ENCODE measurements at places on chromosomes 5 and 9. TPM values are rescaled to one million over a fixed set of nuclear protein-coding genes. Genes with fewer than 3 reads are reported as not detected.

- H3K27ac ChIP-seq = no peak overlapping the region
- DNase-seq = no peak
- no peak overlapping the region for H3K4me3 ChIP-seq
- no peaks in the 10 kb centered on the region for H3K36me3 ChIP-seq
These were observed 195.9 kb upstream of the RAD23B start for GRCh38 chr9:107087222-107087621.

GRCh38 chr9:135130207-135130976 is 42.9 kb downstream of the OLFM1 start:
- no peaks in the 10 kb centered on the region for H3K36me3 ChIP-seq
- H3K4me1 ChIP-seq = no peaks in the 10 kb centered on the region
- H3K27ac ChIP-seq = peak overlapping the region; percentile 12
- no peaks in the 10 kb centered on the region for H3K27me3 ChIP-seq
- DNase-seq = no peak

DNA sequence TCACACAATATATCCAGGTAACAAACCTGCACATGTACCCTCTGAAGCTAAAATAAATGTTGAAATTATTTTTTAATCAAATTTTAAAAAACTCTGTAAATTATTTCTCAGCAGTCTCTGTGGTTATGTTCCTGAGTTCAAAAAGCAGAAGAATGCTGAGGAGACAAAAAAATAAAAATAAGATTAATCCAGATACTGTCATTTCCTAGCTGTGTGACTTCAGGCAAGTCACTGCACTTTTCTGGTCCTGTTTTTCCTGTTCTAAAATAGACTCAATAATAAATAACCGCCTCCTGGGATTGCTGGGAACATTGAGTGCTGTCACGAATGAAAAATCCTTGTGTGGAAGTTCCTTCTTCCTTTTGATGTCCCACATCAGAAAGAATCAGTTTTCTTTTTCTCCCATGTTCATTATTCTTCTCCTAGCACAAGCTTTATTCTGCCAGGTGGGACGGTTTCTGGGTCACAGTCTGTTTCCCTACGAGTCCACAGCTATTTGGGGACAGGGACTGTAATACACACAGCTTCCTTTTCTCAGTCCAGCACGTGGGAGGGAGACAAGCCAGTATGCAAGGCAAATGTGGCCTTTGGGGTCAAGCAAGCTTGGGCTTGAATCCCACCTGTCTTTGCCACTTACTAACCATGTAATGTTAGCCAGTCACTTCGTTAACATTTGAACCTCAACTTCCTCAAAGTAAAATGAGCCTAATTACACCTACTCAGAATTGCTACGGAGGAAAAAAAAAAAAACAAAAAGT is 156.9 kb downstream of the TRIM32 start:
- no peak overlapping the region for H3K4me3 ChIP-seq
- no peaks in the 10 kb centered on the region for H3K27me3 ChIP-seq
- no peak overlapping the region for H3K27ac ChIP-seq
- no peak for DNase-seq
- H3K4me1 ChIP-seq = no peaks in the 10 kb centered on the region

DNA sequence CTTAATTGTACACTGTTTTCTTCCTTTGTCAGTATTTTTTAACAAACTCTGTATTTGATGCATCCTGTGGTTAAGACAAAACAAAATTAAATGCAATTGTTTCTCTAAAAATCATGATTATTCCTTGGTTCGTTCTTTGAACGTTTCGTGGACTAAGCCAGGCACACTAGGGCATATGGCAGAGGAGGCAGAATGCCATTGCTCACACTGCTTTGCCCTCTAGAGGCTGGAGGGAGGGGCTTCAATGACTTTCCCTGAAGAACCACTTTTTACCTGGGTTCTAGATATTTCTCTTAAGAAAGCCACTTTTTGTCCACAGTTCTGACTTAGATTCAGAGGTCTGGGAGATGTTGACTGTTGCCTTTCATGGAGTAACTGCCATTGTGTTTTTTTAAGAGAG is 236.2 kb upstream of the ADAMTSL1 start:
- no peak overlapping the region for H3K4me3 ChIP-seq
- H3K4me1 ChIP-seq = no peaks in the 10 kb centered on the region
- H3K27ac ChIP-seq = no peak overlapping the region
- DNase-seq = no peak

The SPATA9 gene
- 0.46 TPM for total RNA-seq

The FOXD1 gene
- 0.06 TPM for total RNA-seq
